Activated CD8-positive, alpha-beta memory T cell treated with anti-CD3 and anti-CD28 coated beads, Interleukin-2, amount 10 ng/mL, durations not matched to agents 7 days and 5 days (primary cell): ENCODE measurements at places on chromosomes 12 and 14. TPM values are rescaled to one million over a fixed set of nuclear protein-coding genes. Genes with fewer than 3 reads are reported as not detected.
A peak's percentile ranks its signal among the peaks of the same experiment; 100 is the strongest.

GRCh38 chr14:59961518-59962062 is 41.6 kb downstream of the LRRC9 start:
- peaks cover 2% of the 10 kb centered on the region for H3K27me3 ChIP-seq
- no peak overlapping the region for H3K27ac ChIP-seq
- H3K36me3 ChIP-seq: no peaks in the 10 kb centered on the region

DNA sequence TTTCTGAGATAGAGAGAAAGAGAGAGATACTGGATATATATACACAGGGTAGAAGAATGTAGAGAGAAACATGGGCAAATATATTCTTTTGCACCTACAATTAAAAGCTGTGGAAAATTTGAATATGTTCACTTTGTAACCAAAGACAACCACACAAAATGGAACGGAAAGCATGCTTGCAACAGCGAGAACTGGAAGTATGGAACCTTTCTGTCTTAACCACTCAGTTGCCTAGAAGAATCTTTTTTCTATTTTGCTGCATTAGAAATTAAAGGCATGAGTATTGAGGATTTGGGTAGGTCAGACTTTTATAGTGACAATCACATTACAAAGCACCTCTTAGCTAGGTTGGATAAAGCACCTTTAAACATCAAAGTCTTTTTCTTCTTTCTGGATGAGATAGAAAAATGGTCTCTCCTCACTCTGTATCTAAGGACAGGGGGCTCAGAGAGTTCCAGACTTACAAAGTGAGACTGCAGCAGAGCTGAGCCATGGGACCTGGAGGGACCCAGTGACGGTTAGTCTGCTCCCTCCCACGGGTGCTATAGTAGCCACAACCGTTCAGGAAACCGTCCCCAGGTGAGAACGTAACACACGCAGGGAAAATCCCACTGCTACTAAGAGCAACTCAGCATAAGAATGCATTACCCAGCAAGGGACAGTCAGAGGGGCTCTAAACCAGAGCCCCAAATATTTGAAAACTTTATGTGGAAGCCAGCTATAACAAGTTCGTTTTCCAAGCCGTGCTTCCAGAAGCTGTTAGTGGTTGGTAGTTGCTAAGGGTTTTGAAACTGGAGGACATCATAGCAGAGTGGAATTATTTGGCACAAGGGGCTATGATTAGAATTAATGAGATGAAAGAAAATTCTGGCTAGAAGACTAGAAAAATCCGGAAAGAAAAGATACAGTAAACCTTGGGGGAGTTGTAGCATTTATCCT is 97.1 kb downstream of the DAD1 start:
- H3K27ac ChIP-seq: peak overlapping the region; percentile 92
- peaks cover 71% of the 10 kb centered on the region for H3K36me3 ChIP-seq
- H3K27me3 ChIP-seq: no peaks in the 10 kb centered on the region
- H3K4me1 ChIP-seq: peaks cover 5% of the 10 kb centered on the region

DNA sequence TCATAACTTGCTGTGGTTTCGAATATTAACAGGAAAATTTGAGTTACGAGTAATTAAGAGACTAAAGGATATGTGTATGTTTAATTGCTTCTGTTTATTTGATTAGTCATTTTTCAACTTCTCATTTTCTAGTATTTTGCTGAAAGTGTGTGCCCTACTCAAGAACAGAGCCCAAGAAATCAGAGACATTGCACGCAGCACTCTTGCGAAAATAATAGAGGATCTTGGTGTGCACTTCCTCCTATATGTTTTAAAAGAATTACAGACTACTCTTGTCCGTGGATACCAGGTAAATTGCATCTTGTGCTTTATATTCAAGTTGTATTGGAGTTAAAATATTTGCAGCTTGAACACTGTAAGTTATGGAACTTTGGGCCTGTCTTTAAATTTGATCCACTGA is 50.8 kb downstream of the ARL1 start:
- peaks cover 31% of the 10 kb centered on the region for H3K36me3 ChIP-seq
- H3K4me1 ChIP-seq: no peaks in the 10 kb centered on the region
- H3K27me3 ChIP-seq: no peaks in the 10 kb centered on the region
- DNase-seq: no peak

GRCh38 chr12:33125755-33126154 is 229.2 kb upstream of the PKP2 start:
- H3K4me1 ChIP-seq: no peaks in the 10 kb centered on the region
- no peaks in the 10 kb centered on the region for H3K27me3 ChIP-seq
- no peak overlapping the region for H3K4me3 ChIP-seq
- H3K36me3 ChIP-seq: no peaks in the 10 kb centered on the region
- no peak overlapping the region for H3K27ac ChIP-seq

SIX6 gene
- total RNA-seq: not detected
